ENCODE measurements at places on chromosomes 13 and 19.

- peak; percentile 88 for DNase-seq
Observed at GRCh38 chr19:13234518-13234917, 84.3 kb downstream of the IER2 start.

- DNase-seq: no peak
Observed at GRCh38 chr13:33426131-33426530, 140.6 kb upstream of the STARD13 start.

- DNase-seq: peak; percentile 81
Observed at GRCh38 chr19:6590827-6591319, at the start of gene CD70. Gene CD70, minus strand, starts transcription at chr19:6591150. Its CDS starts 148 bp downstream, at chr19:6591002.

- no peak for DNase-seq
Observed at GRCh38 chr13:79581870-79582315, 100.9 kb downstream of the NDFIP2 start.

DNA sequence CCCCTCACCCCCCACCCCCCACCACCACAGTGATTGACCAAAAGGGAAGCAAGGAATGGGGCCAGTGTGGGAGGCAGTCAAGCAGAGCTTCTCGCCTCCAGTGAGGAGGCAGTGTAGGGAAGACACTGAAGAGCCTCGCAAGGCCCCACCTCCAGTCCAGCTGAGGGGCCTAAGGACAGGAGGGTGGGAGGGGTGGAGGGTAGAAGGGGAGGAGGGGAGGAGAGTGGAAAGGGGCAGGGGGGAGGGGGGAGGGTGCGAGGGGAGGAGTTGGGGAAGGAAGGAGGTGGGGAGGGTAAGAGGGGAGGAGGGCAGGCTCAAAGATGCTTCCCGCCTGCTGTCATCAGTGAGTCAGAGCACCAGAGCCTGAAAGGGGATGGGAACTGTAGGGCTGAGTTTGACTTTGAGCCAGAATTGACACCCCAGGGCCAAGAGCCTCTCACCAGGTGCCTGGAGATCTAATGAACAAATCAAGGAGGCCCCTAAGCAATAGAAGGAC lies 786.2 kb downstream of the UQCRFS1 start:
- no peak for DNase-seq

DNA sequence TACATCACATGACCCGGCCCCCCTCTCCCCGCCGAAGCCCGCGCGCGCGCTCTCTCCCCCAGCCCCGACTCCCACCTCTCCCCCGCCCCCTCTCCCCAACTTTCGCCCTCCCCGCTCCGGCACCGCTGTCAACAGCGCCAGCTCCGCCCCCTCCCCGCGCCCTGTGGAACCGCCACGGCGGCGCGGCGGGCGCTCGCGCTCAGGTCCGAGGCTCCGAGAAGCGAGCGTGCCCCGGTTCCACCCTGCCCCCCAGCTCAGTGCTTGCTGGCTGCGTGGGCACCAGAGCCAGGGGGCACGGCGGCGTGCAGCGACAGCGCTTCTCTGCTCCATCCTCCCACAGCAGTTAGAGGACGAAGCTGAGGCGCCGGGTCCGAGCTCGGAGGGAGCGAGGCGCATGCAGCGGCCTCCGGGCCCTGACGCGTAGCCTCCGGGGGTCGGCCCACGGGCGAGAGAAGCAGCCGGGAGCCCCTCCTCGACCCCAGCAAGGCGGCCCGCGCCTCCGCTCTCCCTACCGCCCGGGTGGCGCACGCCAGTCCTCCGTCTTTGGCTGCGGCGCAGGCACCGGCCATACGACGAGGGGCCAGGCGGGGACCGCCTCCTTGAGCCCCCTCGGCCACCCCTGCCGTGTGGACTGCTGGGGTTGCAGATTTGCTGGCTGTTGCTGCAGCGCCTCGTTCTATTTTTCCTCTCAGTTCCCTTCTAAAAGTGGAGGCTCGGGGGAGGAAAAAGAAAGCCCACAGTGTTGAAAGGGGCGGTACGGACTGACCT lies 109.5 kb downstream of the KCNRG start:
- DNase-seq: peak; percentile 67

GRCh38 chr19:51511353-51511752 lies 9.8 kb upstream of the SIGLEC12 start:
- DNase-seq: no peak

- no peak for DNase-seq
Observed at GRCh38 chr19:45542234-45542668, 35.0 kb downstream of the VASP start.

DNA sequence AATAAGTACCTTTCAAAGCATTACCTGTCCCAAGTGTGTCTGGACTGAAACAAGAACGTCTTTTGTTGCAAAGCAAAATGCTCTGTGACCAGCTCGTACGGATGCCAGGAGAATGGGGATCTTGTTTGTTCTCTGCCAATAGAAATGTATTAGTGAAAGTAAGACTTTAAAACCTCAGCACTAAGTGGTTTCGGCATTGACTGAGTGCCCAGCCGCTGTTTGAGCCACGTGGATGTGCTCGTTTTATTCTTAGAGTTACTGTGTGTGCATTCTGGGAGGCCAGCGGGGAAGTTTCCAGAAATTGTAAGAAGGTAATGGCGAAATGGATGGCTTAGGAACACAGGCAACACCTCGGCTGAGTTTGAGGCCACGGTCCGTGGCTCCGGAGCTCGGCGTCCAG lies 117.1 kb upstream of the USP29 start:
- no peak for DNase-seq
